ENCODE measurements at places on chromosomes 13 and 19.

GRCh38 chr19:45798995-45799517 lies 6.4 kb upstream of the DMWD start:
- peak; percentile 71 for DNase-seq

DNA sequence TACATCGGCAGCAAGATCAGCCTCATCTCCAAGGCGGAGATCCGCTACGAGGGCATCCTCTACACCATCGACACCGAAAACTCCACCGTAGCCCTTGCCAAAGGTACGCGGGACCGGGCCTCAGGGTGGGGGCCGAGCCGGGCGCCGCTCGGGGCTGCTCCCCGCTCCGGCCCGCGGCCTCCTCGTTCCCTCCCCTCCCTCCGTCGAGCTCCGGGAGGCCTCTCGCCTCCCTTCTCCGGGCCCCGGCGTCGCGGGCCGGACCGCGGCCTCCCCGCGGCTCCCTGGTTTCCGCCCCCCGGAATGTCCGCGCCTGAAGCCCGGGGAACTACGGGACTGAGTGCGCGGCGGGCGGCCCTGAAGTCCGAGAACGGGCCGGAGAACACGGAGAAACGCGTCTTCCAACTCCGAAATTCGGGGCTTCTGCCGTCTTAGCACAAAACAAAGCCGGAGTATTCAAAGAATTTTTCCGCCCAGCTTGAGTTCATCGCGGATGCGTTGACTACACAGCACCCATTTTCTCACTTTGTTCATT lies 423 bp downstream of the LSM14A start:
- DNase-seq: no peak

- DNase-seq: peak; percentile 57
Observed at GRCh38 chr13:113297370-113298042, 467 bp downstream of the LAMP1 start.

DNA sequence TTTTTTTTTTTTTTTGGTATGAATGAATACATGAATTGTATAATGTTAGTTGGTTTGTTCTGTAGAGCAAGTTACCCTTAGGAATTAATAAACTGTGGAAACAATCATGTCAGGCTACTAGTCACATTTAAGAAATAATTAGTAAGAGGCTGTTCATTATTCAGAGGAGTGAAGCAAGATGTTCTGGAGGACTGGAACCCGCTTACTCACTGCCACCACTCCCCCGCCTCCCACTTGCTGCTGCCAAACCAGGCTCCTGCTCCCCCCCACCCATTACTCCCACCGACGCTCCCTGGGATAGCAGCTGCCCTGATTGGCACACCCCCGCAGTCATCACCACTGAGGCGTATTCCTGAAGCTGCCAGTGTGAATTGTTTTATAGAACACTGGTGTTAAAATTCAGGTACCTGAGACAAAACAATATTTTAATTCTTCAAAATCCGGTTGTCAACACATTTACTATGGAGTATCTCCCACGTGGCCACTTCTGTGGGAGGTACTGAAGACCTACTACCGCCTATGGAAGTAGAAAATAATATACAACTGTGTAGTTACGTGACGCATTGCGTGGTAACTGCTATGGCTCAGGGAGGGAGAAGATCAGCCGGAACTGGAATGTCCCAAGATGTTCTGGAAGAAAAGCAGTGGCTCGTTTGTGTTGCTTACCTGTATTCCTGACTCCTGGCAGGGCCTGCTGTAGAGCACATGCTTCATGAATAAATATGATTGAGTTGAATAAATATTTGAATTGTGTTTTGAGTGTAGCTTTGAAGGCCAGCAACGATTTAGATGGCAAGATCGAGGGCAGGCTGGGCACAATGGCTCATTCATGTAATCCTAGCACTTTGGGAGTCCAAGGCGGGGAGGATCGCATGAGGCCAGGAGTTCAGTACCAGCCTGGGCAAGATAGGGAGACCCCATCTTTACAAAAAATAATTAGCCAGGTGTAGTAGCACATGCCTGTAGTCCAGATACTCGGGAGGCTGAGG lies 1.7 kb downstream of the DPY19L3 start:
- no peak for DNase-seq

DNA sequence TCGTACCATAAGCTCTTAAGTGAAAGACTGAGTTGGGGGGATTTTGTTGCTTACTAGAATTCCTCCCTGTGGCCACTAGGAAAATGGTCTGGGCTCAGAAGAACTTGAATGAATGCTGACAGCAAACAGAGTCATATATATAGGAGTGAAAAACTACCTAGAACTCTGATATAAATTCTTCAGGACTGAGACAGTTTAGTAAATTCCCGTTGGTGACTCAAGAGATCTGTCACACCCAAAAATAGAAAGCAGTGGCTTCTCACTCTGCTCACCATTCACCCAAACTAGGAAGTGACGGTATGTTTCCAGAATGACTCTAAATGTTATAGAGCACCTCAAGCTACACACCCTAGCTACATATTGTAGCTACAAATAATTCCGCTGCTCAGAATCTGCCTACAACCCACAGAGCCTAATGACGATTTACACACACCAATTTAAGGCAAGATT lies 116.2 kb downstream of the TBC1D4 start:
- DNase-seq: no peak

GRCh38 chr13:73025217-73026012 lies 33.4 kb upstream of the KLF5 start:
- DNase-seq: no peak

DNA sequence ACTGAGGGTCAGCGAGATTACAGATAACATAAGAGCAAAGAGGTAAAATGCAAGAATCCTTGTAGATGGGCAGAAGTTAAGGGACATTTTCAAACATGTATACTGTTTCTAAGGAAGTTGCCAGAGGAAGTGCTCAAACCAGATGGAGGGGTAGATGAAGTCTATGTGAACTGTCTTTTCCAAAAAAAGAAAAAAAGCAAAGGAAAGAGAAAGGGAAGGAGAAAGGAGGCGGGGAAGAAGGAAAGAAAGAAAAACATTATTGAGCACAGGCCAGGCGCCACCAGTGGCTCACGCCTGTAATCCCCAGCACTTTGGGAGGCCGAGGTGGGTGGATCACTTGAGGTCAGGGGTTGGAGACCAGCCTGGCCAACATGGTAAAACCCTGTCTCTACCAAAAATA lies 5.3 kb downstream of the DMAC2 start:
- no peak for DNase-seq

- DNase-seq: no peak
Observed at GRCh38 chr13:60152114-60152513, 11.6 kb downstream of the DIAPH3 start.

DNA sequence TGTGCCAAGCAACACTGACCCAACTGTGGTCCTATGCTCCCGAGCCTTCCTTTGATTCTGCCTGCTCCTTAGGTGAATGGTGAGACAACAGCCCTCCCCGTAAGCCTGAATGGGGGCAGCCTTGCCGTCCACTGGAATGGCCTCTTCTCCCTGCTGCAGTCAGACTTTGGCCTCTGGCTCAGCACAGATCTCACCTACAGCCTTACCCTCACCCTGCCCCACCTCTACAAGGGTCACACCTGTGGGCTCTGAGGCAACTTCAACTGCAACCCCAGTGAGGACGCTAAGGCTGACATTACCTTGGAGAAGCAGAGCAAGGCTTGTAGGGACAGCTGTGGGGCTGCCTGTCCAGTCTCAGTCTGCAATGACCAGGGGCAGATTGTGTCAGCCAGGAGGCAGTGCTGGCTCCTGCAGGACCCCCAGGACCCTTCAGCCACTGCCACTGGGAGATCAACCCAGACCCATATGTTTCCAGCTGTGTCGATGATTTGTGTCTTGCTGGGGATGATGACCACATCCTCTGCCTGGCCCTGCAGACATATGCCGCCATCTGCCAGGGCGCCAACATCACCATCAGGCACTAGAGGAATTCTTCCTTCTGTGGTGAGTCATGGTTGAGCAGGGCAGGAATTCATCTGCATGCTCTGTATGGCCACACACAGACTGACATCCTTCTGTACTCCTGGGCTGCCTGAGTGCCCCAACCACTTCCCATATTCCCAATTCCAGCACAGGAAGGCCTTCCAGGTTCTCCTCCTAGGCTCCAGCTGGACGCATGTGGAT lies 27.3 kb upstream of the FXYD3 start:
- DNase-seq: no peak

GRCh38 chr19:55484593-55485438 lies at the start of gene NAT14:
NAT14 (plus strand) TSS chr19:55485188; CDS start chr19:55485709, 521 bp downstream.
- DNase-seq: peak; percentile 83
